ENCODE measurements at places on chromosomes 2 and 18. TPM values are rescaled to one million over a fixed set of nuclear protein-coding genes. Genes with fewer than 3 reads are reported as not detected.

The GNAL gene
- total RNA-seq, result 12.9 TPM

GRCh38 chr18:67154979-67155378 lies 361.5 kb downstream of the DSEL start:
- H3K4me3 ChIP-seq, result no peak overlapping the region
- no peak for DNase-seq
- H3K36me3 ChIP-seq, result no peaks in the 10 kb centered on the region
- H3K27ac ChIP-seq, result no peak overlapping the region

GRCh38 chr2:240986787-240987411 lies 11.5 kb upstream of the SNED1 start:
- H3K27me3 ChIP-seq, result no peaks in the 10 kb centered on the region
- DNase-seq, result peak; percentile 61
- H3K4me1 ChIP-seq, result peaks cover 7% of the 10 kb centered on the region
- H3K36me3 ChIP-seq, result no peaks in the 10 kb centered on the region

DNA sequence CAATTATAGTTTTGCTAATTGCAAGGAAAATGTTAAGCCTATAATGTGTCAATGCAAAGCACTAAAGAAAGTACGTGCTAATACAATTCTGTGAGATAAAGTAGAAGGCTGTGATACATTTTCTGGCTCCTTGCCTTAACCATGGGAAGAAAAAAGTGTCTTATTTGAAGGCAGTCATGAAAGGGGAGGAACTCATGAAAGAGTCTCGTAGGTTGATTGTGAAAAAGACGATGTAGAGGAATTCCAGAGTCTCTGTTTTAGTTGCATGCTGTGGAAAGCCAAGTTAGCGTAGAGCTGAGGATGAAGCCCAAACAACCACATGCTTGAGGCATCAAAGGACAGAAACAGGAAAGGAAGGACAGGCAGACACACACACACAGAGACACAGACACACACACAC lies 214.1 kb downstream of the MEIS1 start:
- no peak for DNase-seq
- H3K4me3 ChIP-seq, result no peak overlapping the region
- no peak overlapping the region for H3K27ac ChIP-seq
- no peaks in the 10 kb centered on the region for H3K27me3 ChIP-seq

GRCh38 chr2:181178823-181179412 lies 198.5 kb downstream of the UBE2E3 start:
- H3K27me3 ChIP-seq, result no peaks in the 10 kb centered on the region
- H3K4me3 ChIP-seq, result no peak overlapping the region
- no peak overlapping the region for H3K27ac ChIP-seq
- H3K36me3 ChIP-seq, result no peaks in the 10 kb centered on the region
- H3K4me1 ChIP-seq, result peaks cover 5% of the 10 kb centered on the region

GRCh38 chr18:52244658-52245057 lies 95.3 kb upstream of the DCC start:
- H3K27ac ChIP-seq, result no peak overlapping the region
- no peaks in the 10 kb centered on the region for H3K36me3 ChIP-seq
- H3K27me3 ChIP-seq, result no peaks in the 10 kb centered on the region
- no peak for DNase-seq
- H3K4me1 ChIP-seq, result no peaks in the 10 kb centered on the region

DNA sequence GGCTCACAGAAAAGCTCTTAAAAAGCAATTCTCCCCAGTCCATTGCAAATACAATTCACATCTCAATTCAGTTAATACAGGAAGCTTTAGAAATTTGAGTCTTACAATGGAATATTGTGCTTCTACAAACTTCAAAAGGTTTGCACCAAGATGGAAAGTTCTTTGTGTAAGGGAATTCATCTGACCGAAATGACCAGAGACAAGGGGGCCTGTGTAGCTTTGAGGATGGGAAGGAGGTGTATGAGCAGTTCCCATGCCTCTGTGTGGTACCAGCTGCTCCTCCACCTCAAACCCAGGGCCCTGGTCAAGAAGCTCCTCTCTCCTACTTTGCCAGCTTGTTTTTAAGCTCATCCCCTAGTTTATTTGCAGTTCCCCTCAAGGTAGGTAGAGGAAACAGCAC lies 312.8 kb upstream of the PKDCC start:
- no peak overlapping the region for H3K4me3 ChIP-seq
- H3K27ac ChIP-seq, result no peak overlapping the region
- no peaks in the 10 kb centered on the region for H3K36me3 ChIP-seq
- H3K27me3 ChIP-seq, result no peaks in the 10 kb centered on the region
- no peak for DNase-seq
